ENCODE measurements at places on chromosomes 12 and 14. TPM values are rescaled to one million over a fixed set of nuclear protein-coding genes. Genes with fewer than 3 reads are reported as not detected.

Gene NR4A1
- polyA plus RNA-seq: 1.2 TPM

Gene ANKLE2
- polyA plus RNA-seq: 44.4 TPM

Gene ACSS3
- polyA plus RNA-seq: not detected

Gene B4GALNT3
- 4.8 TPM for polyA plus RNA-seq

Gene LRRK2
- not detected for polyA plus RNA-seq

Gene OTOGL
- polyA plus RNA-seq: not detected

Gene MUCL1
- not detected for polyA plus RNA-seq

Gene HOXC5
- not detected for polyA plus RNA-seq

Gene RNF212B
- polyA plus RNA-seq: not detected

Gene DIP2B
- 13.5 TPM for polyA plus RNA-seq

Gene COX14
- 253 TPM for polyA plus RNA-seq

Gene FGD6
- not detected for polyA plus RNA-seq

Gene TAS2R30
- not detected for polyA plus RNA-seq

Gene TAS2R9
- polyA plus RNA-seq: not detected

Gene OTUB2
- 1.1 TPM for polyA plus RNA-seq

Gene PDE3A
- polyA plus RNA-seq: not detected

Gene ZFC3H1
- polyA plus RNA-seq: 30.2 TPM

Gene STXBP6
- not detected for polyA plus RNA-seq

Gene DAO
- polyA plus RNA-seq: not detected

Gene RSRC2
- 50.0 TPM for polyA plus RNA-seq

Gene B3GNT4
- not detected for polyA plus RNA-seq

Gene KHNYN
- 21.4 TPM for polyA plus RNA-seq

Gene CCDC197
- polyA plus RNA-seq: not detected

Gene AQP2
- not detected for polyA plus RNA-seq

Gene NAV3
- polyA plus RNA-seq: not detected

Gene IGF1
- not detected for polyA plus RNA-seq

Gene YBX3
- polyA plus RNA-seq: 1.7 TPM

Gene TAS2R46
- polyA plus RNA-seq: 0.22 TPM

Gene LALBA
- polyA plus RNA-seq: not detected

Gene SLC38A2
- 73.6 TPM for polyA plus RNA-seq

Gene SMIM41
- not detected for polyA plus RNA-seq

Gene PRPH
- not detected for polyA plus RNA-seq

Gene FAM90A1
- polyA plus RNA-seq: 0.10 TPM

Gene KRT2
- polyA plus RNA-seq: 0.20 TPM

Gene DHRS1
- polyA plus RNA-seq: 31.4 TPM

Gene KLRC2
- polyA plus RNA-seq: not detected

Gene SERPINA9
- not detected for polyA plus RNA-seq

Gene KRT82
- not detected for polyA plus RNA-seq

Gene TOMM20L
- not detected for polyA plus RNA-seq

Gene TSPAN11
- not detected for polyA plus RNA-seq

Gene DNAJC22
- not detected for polyA plus RNA-seq

Gene RNU4-1
- not detected for polyA plus RNA-seq

Gene MYF6
- polyA plus RNA-seq: not detected

Gene HHIPL1
- not detected for polyA plus RNA-seq

Gene ARG2
- 1.3 TPM for polyA plus RNA-seq

Gene AGAP2
- 8.6 TPM for polyA plus RNA-seq

Gene GDF3
- not detected for polyA plus RNA-seq

Gene RND1
- 0.85 TPM for polyA plus RNA-seq

Gene ENDOU
- not detected for polyA plus RNA-seq

Gene IRAK3
- not detected for polyA plus RNA-seq

Gene CBLN3
- not detected for polyA plus RNA-seq

Gene CDKL1
- 12.0 TPM for polyA plus RNA-seq

Gene GPR137C
- polyA plus RNA-seq: not detected

Gene KIF26A
- polyA plus RNA-seq: not detected

Gene TMEM30B
- 5.3 TPM for polyA plus RNA-seq

Gene SLC16A7
- polyA plus RNA-seq: 22.5 TPM

Gene COCH
- 0.27 TPM for polyA plus RNA-seq
